ENCODE measurements at places on chromosomes 1 and 21.

- no peak for DNase-seq
Measured at GRCh38 chr1:244265507-244265906, 186.2 kb downstream of the ADSS2 start.

GRCh38 chr1:229248821-229249817 is 21.8 kb upstream of the RAB4A start:
- no peak for DNase-seq

GRCh38 chr1:22133247-22133930 is 9.5 kb downstream of the WNT4 start:
- no peak for DNase-seq

GRCh38 chr1:27144920-27145661 is 9.8 kb downstream of the SLC9A1 start:
- DNase-seq = no peak

DNA sequence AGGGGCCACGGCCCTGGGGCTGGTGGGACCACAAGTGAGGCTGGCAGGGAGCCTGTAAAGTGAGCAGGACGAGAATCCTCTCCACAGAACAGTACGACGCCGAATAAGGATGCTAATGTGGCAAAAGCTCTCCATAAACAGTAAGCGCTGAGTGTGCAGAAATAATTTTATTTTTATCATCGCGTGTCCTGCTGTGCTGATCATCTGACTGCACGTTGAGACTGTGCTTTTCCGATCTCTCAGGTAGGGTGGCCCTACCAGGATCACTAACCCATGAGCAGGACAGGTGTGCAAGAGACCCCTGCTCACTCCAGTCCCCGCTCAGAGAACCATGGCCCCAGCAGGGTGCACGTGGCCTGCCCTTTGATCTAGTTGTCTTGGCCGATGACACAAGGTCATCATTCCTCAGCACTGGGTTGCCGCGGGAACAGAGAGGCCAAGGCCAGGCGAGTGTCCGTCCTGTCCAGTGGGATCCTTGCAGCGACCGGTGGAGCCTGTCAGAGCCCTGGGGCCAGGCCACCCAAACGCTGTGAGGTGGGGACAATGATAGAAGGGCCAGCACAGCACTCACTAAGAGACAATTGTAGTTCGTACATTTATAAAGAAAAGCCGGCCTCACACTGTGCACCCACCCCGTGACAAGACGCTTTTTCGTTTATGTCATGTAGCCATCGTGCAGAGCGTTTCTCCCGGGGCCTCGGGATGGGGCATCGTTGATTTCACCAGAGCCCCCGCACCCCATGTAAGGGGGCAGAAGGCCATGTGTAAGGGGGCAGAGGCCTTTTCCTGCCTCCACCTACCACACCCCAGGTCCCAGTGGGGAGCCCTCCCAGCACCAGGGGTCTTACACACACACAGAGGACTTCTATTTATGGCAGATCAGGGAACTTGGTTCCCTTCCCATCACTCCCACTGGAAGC is 52.7 kb upstream of the ADARB1 start:
- DNase-seq = no peak

GRCh38 chr21:29875036-29875716 is 64.6 kb downstream of the GRIK1 start:
- DNase-seq = no peak

DNA sequence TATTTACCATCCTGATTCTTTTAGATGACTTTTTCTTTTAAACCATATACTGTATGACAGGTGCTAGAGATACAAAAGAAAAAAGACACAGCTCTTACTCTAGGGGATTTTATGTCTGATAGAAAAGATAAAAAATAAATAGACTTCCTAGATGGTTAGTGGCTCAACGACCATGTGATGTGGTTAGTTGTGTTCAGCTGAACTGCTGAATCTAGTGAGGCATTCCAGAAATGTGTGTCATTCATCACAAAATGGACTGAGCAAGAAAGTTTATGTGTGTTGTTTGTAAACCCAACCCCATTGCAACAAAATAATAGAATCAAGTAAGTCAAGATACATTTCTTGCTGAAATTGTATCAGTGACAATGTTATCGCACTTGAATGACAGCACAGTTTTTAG is 205.8 kb upstream of the LYPLAL1 start:
- no peak for DNase-seq

GRCh38 chr21:33022489-33022827 is 3.3 kb upstream of the OLIG2 start:
- DNase-seq = no peak

GRCh38 chr1:181159451-181160140 is 71.1 kb downstream of the IER5 start:
- DNase-seq = no peak

DNA sequence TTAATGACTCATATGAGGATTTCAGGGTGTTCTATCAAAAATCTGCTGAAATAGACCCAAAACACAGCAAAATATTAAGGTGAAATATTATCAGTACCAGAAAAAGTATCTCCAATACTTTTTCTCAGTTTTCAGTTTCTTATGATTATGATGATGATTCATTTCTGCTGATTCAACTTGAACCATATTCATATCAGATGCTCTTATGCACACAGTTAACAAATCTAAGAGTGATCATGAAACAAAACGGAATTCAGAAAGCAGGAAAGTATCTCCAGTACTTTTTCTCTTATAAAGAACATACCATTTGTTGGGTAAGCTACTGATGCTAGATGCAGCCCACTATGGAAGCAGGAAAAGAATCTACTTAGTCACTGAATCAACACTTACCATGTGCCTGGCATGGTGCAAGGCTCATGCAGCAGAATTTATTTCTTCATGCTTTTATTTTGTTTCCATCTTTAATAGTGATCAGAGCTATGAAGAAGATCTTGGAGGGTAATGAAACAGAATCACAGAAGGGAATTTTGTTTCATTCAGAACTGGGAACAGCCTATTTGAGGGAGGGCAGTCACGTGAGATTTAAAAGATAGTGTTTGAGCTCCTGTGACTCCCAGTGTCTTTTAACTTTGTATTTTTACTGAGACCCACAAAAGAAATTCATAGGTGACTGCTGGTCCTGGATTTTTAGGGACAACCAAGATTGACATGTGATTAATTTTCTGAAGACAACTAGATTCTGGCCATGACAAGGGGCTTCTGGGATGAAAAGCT is 480.6 kb downstream of the SETD4 start:
- DNase-seq = no peak

DNA sequence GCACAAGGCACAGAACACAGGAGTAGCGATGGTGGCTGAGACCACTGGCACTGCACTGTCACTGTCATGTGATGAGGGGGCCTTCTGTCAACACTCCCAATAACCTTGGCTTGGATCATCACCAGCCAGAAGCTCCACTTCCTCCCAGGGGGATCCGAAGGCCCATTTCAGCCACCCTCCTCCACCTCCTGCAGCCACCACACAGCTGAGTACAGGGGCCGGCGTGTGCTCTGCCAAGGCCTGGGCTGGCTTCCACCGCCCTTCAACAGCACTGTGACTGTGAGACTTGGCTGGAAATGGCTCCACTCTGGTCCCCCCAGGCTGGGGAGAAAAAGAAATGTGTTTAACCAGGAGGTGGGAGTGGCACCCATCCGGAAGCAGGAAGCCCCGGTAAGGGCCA is 9.9 kb upstream of the NADK start:
- no peak for DNase-seq

DNA sequence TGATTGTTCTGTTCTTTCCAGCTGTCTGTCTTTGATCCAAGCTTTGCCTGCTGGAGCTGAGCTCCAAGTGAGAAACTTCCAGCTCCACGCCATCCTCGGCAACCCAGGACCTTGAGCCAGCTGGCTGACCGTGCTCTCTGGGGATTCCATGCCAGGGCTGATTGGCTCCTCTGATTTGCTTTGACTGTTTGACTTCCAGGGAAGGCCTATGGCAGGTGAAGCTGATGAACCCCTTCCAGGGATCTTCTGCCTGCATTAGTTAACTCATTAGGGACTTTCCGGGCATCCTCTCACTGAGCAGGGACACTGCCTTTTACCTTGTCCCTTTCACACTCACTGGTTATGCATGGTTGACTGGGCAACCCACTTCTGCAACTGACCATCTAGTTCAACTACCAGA is 406.1 kb downstream of the RPS6KC1 start:
- no peak for DNase-seq

- DNase-seq = no peak
Measured at GRCh38 chr1:200029035-200029821, 1.7 kb downstream of the NR5A2 start.

- DNase-seq = no peak
Measured at GRCh38 chr1:42765832-42766740, 742 bp downstream of the P3H1 start.

DNA sequence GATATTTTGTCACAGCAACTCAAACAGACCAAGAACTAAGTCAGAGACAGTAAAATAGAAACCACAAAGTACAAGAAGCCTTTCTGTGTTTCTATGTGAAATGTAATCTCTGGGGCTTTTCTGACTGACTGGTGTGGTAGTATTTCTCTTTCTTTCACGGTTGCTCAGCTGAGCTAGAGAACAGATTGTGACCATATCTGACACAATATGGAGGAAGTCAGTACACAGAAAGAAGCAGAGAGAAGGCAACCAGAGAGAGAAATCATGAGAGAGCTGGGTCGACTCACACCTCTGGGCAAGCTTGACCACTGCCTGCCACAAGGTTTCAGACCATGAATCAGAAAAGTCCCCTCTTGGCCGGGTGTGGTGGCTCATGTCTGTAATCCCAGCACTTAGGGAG is 208.9 kb upstream of the GREM2 start:
- no peak for DNase-seq

- DNase-seq = no peak
Measured at GRCh38 chr1:63157085-63157484, 165.3 kb upstream of the FOXD3 start.

DNA sequence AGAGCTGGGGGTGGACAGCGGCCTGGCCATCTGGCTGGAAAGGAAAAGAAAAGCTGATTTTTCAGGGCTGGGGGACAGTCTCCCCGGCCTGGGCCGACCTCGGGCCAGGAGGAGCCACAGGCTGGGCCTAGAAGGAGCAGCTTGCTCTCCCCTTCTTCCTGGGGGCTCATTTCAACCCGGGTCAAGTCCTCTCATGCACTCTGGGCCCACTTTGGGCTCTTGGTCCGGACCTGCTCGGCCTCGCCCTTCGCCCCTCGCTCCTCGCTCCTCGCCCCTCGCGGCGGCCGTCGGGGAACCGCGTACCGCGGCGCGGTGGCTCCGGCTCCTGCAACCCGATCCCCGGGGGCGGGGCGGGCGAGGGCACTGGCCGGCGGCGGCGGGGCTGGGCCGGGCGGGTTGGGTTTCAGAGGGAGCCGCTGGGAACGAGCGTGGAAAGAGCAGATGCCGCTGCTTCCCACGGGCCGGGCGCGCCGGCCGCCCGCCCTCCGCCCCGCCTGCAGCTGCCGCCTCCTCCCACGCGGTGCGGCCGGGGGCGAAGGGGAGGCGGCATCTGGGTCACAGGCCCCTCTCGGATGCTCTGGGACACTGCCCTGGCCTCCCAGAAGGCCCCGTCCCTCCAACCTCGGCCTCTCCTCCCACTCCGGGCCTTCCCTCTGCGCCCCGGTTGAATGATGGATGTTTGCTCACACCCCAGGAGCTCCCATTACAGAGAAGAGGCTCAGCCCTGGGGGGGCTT is 6.6 kb downstream of the HEYL start:
- no peak for DNase-seq

DNA sequence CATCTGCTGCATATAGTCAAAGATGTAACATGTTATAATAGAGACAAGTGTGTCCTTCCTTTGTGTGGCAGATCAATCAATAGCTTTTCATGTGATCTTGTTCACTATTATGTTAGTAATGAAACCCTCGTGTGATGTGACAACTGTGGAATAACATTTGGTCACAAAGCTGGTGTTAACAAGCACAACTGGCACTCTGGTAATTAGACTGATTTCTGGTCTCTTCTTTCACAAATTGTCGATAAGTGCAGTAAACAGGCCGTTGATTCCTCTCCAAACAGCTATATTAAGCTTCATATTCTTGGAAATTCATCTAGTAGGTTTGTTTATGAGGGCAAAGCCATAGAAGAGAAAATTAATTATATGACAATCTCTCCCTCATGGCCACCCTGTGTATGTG is 616.7 kb upstream of the PTBP2 start:
- no peak for DNase-seq

DNA sequence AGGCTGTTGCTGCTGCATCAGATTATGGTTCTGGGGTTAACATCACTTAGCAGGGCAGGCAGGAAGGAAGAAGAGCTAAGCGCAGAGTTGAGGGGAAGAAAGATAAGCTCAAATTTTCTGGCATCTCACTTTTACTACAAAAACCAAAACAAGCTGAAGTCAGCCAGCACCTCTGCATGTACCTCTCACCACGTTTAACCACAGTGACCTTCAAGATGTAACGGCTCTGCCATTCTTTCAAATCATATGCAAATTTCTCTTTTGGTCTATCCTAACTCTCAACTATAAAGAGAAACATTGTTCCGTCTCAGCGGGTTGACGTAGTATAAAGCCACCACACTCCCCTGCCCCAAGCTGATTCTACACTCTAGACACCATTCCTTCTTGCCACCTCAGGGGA is 154.4 kb downstream of the OMA1 start:
- no peak for DNase-seq

DNA sequence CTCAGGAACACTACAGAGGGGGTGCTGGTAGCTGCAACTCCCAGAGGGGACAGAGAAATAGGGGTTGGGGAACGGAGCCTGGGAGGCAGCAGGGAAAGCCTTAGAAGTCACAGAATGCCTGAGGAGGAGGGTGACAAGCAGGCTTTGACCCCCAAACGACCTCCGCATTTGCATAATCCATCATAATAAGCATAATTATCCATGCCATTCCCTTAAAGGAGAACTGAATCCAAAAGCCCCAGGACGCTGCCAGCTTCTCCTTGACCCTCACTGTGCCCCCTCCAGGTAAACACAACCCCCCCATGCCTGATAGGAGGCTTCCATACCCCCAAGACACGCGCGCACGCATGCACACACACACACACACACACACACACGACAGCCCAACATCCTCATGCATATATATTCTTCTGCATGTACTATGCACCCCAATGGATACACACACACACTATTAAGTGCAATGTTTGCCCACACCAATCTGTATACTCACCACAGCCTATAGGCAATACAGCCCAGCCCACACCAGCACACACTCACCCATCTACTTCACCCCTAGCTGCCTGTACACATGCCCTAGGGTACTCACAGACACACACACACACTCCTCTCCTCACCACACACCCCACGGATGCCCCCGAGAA is 27.8 kb downstream of the SDC3 start:
- DNase-seq = no peak

DNA sequence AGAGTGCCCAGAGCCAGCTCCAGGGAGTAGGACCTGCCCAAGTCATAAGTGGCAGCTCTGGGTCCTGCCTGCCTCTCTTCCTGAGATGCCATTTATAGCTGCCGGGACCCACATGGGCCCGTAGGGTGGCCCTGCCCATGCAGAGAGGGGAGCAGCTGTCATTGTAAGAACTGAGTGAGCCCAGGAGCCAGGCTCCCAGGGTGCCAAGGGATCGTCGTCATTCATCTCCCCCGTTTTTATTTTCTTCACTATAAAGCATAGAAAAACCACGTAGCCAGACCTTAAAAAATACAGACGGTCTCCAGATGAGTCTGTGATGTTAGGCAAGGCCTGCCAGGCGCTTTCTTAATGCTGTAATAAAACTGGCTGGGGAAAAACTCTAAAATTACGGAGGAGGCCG is 90.7 kb downstream of the IGSF21 start:
- DNase-seq = no peak

All from GM12892 (cell line).